ENCODE measurements at places on chromosomes 6 and 20. TPM values are rescaled to one million over a fixed set of nuclear protein-coding genes. Genes with fewer than 3 reads are reported as not detected.

- no peak for DNase-seq
Observed at GRCh38 chr6:84177241-84177640, 50.2 kb downstream of the CEP162 start.

DNA sequence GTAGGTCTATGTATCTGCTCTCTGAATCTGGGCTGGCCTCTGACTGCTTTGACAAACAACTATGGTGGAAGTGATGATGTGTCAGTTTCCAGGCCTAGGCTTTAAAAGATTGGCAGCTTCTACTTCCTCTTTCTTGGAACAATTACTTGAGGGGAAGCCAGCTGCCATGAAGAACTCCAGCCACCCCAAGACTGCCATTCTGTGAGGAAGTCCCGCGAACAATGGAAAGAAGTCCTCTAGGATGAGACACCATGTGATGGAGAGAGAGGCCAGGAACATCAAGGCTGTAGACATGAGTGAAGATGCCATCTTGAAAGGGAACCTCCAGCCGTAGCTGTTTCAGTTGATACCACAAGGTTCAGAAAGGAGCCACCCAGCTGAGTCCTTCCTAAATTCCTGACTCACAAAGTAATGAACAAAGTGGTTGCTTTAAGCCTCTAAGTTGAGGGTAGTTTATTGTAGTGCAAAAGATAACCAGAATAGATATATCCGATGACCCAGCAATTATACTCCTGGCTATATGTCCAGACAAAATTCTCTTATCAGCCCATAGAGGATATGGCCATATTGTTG is 15.3 kb upstream of the TCF15 start:
- no peak for DNase-seq

DNA sequence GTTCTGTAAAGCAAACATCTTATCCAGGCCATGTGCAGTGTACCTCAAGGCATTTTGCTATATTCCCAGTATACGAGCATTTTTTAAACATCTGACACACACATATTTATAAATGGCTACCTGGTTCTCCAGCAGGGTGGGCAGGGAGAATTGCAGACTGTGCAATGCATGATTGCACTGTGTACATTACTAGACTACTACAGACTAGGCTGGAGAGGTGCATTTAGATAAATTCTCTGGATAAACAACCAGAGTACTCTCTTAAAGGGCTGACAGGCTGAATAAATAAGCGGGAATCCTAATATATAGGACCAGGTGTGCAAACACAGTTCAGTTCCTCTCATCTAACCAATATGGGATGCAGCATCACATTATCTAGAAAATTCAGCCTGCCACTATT is 428.3 kb upstream of the ARID1B start:
- no peak for DNase-seq

DNA sequence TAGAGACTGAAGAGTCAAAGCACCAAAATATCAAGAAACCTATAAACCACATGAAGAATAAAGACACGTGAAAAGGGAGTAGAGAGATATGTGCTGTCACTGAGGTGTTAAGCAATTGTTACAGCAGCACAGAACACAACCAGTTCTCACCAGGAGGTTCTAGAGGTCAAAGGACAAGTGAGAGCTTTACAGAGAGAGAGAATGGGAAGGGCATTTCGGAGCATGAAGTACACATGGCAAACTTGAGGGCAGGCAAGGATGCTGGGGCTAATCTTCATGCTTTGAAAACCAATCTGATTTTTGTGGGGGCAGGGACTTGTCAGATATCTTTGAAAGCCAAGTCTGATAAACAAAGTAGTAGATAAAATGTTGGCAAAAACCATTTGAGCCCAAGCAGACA is 142.3 kb upstream of the NRSN1 start:
- no peak for DNase-seq

GRCh38 chr6:5041955-5042354 is 38.1 kb upstream of the RPP40 start:
- DNase-seq = no peak

- DNase-seq = no peak
Observed at GRCh38 chr6:144351379-144352127, 66.4 kb downstream of the UTRN start.

- no peak for DNase-seq
Observed at GRCh38 chr6:32825966-32826365, 9.2 kb upstream of the HLA-DOB start.

GRCh38 chr6:82088978-82089771 is 158.4 kb downstream of the IBTK start:
- no peak for DNase-seq

GRCh38 chr20:36167902-36168503 is 13.5 kb downstream of the EPB41L1 start:
- no peak for DNase-seq

DNA sequence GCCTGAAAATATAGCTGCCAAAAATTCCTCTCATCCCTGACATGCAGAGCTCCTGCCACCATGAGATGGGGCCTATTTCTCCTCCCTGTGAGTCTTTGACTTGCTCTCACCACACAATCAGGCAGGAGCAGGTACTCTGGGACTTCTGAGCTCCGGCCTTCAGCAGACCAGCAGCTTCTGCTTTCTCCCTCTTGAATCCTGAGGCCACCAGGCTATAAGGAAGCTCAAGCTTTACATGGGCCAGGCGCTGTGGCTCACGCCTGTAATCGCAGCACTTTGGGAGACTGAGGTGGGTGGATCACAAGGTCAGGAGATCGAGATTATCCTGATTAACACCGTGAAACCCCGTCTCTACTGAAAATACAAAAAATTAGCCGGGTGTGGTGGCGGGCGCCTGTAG is 238.7 kb upstream of the RREB1 start:
- DNase-seq = no peak

The GSTA3 gene
- not detected for total RNA-seq

The EPPIN gene
- total RNA-seq = not detected

Measured in B cell (primary cell).